ENCODE measurements at places on chromosomes 6 and 20. TPM values are rescaled to one million over a fixed set of nuclear protein-coding genes. Genes with fewer than 3 reads are reported as not detected.

DNA sequence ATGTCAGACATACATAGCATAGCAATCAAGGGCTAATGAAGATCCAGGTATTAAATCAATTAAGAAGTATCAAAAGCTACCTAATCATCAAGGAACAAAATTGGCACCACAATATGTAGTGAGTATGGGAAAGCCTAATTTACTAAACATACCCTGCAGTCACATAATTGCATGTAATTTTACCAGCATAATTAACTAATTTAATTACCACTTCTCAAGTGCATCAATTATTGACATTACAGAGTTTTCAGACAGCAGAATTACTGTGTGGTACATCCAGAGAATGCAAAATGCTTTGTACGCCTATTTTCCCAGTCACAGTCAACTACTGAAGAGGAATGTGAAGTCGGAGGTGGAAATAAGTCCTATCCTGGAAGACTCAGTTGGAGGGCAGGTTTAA lies 279.0 kb upstream of the ID4 start:
- H3K4me1 ChIP-seq: no peaks in the 10 kb centered on the region
- H3K4me3 ChIP-seq: no peak overlapping the region
- H3K36me3 ChIP-seq: no peaks in the 10 kb centered on the region
- no peak overlapping the region for H3K27ac ChIP-seq
- no peaks in the 10 kb centered on the region for H3K27me3 ChIP-seq
- no peak for DNase-seq

The TP53INP2 gene
- 12.5 TPM for total RNA-seq

DNA sequence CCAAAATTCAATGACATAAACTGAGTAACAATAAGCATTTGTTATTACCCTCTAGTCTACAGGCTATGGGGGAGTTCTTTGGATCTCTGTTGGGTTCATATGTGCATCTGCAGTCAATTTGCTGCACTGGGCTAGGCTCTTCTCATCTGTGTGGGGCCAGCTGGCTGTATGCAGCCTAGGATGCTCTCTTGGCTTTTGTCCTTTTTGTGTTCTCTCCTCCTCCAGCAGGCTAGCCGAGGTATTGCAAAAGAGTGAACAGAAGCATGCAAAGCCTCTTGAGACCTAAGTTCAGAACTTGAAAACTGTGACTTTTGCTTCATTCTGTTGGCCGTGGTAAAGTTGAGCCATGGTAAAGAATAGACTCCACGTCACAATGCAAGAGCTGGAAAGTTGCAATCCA lies 62.8 kb upstream of the FOXO3 start:
- H3K36me3 ChIP-seq: no peaks in the 10 kb centered on the region
- H3K4me1 ChIP-seq: no peaks in the 10 kb centered on the region
- no peaks in the 10 kb centered on the region for H3K27me3 ChIP-seq
- no peak overlapping the region for H3K27ac ChIP-seq
- H3K4me3 ChIP-seq: no peak overlapping the region

DNA sequence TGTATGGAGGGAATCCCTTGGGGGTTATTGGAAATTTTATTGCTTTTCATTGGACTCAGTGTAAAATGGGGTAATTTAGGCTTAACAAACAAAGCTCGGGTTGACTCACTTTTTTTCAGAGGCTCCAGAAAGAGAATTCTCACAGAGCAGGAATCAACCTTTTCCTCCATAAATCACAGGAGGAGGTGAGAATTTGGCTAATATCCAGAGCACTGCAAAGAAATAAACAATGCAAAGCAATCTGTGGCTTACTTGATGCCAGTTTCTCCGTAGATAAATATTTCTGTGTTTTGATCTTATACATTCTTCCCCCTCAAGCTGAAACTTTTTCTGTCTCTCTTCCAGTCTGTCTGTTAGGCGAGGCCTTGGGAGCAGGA lies 176.6 kb downstream of the TSHZ2 start:
- H3K4me3 ChIP-seq: no peak overlapping the region
- no peak for DNase-seq
- no peaks in the 10 kb centered on the region for H3K36me3 ChIP-seq
- peaks cover 6% of the 10 kb centered on the region for H3K4me1 ChIP-seq

The SYNDIG1 gene
- total RNA-seq: 1.3 TPM

The SLC17A2 gene
- not detected for total RNA-seq

The NINL gene
- total RNA-seq: 0.63 TPM

The MAP7 gene
- 0.56 TPM for total RNA-seq

The FRMD1 gene
- total RNA-seq: not detected

Data from gastrocnemius medialis (tissue), 4 donors.